Peyer's patch (tissue), 4 donors: ENCODE measurements at places on chromosomes 2 and 18.

- DNase-seq, result no peak
Observed at GRCh38 chr2:150143087-150143536, 344.4 kb downstream of the RND3 start.

DNA sequence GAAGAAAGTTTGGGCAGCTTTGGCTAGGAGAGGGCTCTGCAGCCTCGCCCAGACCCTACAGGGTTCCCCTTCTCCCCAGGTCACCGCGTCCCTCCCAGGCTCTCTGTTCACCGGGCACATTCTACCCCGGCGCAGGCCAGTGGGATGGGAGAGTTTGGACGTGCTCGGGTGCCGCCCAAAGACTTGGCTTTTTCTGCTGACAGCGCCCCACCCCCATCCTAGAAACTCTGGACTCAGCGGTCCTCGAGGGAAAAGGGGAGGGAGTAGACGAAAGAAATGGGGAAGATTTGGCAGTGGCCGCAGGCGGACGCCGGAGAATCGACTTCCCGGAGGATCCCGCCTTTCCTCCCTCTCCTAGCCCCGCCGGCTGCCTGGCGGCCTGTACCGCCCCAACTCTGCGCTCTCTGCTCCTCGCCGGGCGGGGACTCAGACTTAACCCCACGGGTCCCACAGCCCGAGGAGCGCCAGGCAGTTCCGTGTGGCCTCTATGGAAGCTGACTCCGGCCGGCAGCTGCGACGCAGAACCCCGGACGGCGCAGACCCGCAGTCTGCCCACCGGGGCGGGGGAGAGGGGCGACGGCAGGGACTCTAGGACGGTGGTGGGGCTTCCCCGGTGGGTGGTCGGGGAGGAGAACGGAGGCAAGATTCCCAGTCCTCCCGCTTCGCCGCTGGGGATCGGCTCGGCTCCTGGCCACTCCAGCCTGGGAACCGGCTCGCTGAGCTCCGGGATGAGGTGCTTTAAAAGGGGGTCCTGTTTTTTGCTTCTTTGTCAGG, 863 bp upstream of the SIX2 start:
- no peak for DNase-seq

DNA sequence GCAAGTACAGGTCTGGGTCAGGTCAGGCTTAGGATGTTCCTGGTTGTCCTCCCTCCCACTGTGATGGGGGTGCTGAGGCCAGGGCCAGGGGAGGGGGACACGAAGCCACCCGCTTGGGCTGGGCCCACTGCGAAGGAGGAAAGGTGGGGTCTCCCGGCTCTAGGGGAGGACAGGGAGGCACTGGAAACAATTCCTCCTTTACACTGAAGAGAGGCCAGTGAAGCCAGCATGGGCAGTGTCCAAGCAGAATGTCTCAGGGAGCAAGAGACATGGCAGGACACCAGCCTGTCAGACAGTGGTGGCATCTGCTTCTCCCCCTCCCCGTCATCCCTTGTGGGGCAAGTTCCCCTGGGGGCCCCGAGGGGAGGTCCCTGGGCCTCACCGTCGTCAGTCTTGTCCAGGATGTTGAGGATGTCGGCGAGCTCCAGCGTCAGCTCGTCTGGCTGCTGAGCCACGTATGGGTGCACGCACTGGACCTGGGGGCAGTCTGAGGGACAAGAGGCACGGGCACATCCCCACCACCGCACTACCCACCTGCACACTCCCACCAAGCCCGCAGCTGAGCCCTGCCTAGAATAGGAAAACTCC, 10.8 kb downstream of the SNORC start:
- DNase-seq, result no peak

DNA sequence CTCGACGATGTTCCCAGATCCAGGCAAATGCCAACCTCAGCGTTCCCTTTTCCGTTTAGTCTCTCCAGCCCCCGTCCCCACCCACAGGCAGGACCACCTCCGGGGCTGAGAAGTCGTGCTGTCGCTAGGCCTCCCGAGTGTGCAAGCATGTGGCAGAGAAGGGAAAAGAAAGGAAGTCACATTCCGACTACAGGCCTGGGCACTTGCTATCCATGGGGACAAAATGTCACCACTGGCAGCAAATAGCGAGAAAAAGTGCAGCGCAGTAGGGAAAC, 420 bp downstream of the PIGN start:
- no peak for DNase-seq

DNA sequence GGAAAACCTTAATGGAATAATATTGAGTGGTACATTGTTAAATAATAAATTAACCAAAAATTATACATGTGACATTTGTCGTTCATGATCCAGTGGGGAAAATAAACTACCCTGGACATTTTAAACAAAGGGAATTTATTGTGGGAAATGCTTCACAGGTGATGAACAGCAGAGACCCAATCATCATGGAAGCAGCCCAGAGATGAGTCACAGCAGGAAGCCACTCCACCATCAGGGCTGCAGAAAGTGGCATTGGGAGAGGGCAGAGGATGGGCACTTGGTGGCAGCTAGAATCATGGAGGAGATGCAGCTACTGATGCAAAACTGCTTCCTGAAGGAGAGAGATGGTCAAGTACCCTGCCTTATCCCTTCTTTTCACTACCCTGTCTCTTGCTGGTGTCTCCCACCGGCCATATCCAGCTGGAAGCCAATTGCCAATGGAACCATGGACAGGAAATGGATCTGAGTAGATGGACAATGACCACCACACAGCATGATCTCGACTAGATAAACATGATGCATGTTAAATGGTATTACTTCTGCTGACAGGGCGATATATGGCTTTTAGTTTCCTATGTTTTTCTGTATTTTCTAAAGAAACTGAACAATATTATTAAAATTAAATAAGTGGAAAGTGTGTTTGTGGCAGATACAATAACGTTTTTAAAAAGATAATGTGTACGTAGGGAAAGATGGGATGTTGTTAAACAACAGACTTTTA, 139.8 kb downstream of the RPIA start:
- DNase-seq, result no peak

DNA sequence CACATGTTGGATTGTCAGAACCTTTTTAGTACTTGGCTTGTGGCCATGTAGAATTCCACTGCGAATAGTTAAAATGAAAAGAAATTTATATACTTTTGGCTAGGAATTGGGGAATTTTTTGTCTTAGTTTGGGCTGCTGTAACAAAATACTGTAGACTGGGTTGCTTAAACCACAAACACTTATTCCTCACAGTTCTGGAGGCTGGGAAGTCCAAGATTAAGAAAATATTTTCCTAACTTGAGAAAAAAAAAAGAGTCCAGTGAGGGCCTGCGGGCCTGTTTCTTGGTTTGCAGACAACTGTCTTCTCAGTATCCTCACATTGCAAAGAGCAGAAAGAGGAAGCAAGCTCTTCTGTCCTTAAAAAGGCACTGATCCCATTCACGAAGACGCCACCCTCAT, 81.9 kb downstream of the CD226 start:
- DNase-seq, result no peak

GRCh38 chr2:232957657-232958090, 55.4 kb downstream of the NGEF start:
- DNase-seq, result no peak

DNA sequence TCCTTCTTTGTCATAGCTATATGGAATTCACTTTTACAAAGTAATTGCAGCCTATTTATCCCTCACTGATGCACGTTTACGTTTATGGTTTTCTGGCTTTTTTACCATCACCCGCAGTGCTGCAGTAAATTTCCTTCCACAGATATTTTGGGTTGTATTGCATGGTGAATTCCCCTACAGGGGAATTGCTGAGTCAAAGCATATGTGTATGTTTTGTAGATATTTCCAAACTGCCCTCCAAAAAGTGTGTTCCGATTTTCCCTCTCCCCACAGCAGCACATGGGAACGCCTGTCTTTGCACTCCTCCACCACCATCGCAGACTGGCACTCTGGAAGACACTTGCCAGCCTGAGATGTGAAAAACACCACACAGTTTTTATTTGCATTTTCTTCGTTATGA, 80.6 kb upstream of the UXS1 start:
- DNase-seq, result no peak

GRCh38 chr18:22026889-22027288, 142.5 kb upstream of the GATA6 start:
- no peak for DNase-seq

GRCh38 chr2:43174368-43174916, 52.0 kb downstream of the ZFP36L2 start:
- peak; percentile 86 for DNase-seq
